ENCODE measurements at places on chromosomes 3 and 15.

- peak; percentile 72 for DNase-seq
Measured at GRCh38 chr3:101182734-101183133, 137.6 kb downstream of the IMPG2 start.

GRCh38 chr3:15578289-15578867 is 23.0 kb downstream of the HACL1 start:
- DNase-seq = no peak

DNA sequence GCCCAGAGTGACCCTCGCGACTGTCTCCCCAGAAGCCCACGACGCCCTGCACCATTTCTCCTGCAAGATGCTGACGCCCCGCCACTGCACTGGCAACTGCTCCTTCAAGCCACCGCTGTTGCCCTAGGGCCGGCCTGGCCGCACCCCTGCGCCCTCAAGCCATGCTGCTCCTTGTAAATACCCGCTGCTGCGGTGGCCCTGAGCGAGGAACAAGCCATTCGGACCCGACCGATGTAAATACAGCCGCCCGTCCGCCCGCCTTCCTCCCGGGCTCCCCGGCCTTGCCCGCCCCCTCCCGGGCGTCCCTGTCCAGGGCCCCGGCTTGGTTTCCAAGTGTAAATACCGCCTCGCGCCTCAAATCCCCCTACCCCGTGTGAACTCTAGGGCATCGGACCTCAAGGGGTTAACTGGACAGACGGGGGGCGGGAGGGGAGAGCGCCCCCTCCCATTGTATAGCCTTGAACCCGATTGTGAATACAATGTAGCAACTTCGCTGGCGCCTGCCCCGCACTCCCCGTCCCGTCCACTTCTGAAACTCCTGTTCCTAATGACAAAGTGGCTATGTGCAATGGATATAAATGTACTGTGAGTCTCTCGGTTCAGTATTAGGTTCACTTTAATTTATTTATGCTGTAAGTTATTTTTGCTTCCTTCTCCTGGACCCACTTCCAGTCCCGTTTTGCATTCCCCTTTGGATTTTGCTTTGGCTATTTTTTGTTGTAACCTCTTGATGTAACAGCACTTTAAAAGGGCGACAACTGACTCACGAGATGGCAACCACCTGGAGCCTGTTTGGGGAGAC is 5.9 kb downstream of the RNU6-1 start:
- peak; percentile 81 for DNase-seq

GRCh38 chr3:177146646-177147045 is 50.6 kb downstream of the TBL1XR1 start:
- DNase-seq = no peak

DNA sequence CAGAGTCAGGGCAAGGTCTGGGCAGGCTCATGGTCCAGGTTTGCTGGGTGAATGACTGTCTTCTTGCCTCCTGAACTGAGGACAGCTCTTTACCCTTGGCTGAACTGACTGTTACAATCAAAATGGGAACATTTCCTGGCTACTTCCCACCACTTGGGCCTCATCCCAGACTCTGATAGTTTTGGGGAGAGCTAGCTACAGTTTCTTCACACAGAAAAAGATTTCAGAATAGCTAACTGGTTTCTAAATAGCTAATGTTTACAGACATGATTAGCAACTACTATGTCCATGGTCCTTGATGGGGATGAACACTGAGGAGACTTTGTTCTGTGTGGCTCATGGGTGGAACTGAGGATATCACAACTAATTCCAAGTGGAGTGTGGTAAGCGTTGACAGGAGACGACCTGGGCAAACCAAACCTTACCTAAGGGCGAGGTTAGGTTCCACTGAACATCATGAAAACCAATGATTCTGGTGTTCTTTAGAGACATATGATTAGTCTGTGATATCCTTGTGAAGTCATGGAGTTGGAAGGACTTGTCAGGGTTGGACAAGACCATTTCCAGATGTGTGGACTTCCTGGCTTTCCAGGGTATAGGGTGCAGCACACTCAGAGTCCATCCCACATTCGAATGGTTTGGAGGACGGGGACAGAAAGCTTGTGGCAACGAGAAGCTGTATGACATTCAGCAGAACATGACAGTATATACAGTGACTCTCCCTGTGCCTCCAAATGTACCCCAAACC is 7.3 kb downstream of the ALPK3 start:
- DNase-seq = no peak

- DNase-seq = peak; percentile 70
Measured at GRCh38 chr15:74725845-74726773, 781 bp upstream of the CYP1A1 start.

- no peak for DNase-seq
Measured at GRCh38 chr3:179640469-179640868, 12.4 kb upstream of the USP13 start.

- DNase-seq = no peak
Measured at GRCh38 chr15:52414936-52415335, 113.7 kb downstream of the MYO5A start.

DNA sequence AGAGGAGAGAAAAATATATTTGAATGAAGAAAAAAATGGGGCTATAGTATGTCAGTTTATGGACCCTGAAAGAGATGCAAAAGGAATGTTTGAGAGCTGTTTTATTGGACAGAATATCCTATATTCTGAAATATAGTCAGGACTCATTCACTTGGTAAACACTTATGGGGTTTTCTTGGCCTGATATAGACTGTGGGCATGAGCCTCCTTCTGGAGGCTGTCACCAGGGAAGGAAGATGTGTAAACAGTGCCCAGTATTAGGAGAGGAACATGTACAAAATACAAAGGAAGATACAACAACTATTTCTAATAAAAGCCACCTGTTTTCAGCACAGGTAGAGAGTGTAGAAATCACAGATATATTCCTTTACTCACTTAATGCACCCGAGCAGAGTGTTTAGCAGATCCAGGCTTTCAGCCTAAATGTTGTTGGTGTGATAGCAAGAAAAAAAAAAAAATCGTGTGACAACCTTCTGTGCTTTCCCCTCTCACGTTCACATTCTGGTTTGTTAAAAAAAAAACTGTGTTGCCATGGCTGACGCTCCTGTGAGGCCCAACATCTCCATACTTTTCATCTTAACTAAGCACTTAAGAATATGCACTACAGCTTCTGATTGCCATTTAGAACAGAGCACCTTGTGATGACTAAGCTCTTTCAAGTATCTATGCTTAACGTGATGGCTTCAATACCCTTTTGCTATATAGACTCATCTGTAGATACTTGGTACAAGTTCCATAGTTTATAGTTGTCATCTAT is 134.1 kb downstream of the MBNL1 start:
- DNase-seq = peak; percentile 63

DNA sequence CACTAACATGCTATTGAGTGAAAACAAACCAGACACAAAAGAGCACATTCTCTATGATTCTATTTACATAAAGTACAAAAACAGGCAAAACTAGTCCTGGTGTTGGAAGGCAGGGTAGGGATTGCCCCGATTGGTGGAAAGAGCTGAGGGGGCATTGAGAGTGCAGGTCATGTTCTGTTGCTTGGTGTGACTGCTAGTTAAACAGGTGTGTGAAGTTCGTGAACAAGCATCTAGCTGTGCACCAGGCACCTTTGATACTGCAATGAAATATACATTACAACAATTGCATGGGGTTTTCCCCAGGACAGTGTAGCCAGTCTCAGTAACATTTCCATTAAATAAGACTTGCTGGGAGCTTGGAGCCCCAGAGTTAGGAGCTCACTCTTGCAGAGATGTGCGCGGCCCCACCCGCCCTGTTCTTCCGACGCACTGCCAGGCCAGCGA is 26.3 kb upstream of the THRB start:
- no peak for DNase-seq

- DNase-seq = no peak
Measured at GRCh38 chr15:29952225-29952624, 130.0 kb upstream of the TJP1 start.

DNA sequence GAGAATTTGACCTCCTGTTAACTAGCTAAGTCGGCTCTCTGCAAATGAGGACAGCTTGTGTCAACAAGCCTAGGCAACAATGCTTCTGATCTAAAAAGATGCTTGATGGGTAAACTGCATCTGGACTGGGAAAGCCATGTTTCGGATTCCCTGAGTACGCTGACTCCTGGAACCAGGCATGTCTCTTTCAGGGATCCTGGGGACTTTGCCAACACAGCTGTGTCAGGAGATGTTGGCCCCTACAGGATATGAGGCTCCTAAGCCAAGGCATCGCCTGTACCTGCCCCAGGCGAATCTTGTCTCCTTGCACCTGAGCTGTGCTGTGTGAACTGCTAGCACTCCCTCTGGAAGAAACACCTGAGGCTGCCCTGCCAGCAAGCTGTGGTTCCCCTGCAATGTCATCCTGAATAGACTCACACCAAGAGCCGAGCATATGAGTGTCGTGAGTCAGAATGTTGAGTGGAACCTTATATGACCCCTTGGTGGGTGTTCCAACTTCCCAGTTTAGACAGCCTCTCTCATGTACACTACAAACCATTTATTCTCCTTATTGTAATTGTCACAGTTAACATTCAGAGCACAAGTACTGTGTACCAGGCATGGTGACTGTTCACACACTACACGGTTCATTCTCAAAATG is 17.0 kb downstream of the EOGT start:
- no peak for DNase-seq

DNA sequence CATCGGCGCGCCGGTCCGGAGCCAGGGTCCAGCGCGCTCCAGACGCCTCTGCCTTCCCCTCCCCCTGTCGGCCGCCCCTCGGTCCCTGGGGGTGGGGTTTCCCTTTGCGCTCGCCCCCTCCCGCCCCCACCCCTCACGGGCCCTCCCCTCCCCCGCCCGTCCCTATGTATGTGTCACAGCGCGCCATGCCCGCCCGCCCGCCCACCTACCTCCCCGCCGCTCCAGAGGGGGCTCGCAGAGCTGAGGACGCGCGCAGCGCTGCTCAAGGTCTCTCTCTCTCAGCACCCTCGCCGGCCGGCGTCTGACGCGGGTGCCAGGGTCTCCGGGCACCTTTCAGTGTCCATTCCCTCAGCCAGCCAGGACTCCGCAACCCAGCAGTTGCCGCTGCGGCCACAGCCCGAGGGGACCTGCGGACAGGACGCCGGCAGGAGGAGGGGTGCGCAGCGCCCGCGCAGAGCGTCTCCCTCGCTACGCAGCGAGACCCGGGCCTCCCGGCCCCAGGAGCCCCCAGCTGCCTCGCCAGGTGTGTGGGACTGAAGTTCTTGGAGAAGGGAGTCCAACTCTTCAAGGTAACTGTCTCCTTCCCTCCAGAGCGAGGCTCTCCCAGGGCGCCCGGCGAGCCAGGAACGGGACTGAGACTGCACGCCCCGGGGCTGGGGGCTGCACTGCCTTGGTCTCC is at the start of gene ACAN:
TSS of gene ACAN (plus strand) at position 196 of the 679 bp plus-strand sequence. CDS start 32,771 bp downstream, outside the sequence.
- peak; percentile 80 for DNase-seq

Measured in islet precursor cell (in vitro differentiated cells).